ENCODE measurements at places on chromosomes 16 and 17.

DNA sequence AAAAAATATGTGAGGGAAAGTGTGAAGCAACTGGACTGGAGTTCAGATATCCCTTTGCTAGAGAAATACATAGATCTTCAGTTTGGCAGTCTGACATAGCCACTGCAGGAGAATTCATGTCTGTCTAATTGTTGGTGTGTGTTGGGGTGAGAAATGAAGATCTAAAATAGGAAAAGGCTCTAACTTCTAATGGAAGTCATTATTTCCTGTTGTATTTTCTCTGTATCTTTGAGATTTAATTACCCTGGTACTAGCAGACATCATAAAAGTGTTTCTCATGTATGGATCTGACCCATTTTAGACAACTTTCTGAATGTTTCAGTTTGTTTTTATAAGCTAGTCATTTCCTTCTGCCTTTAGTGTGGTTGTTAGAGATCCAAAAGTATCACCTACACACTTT lies 128.3 kb downstream of the NLK start:
- no peak for DNase-seq

- DNase-seq: no peak
Measured at GRCh38 chr16:12025472-12025871, 48.9 kb downstream of the SNX29 start.

- no peak for DNase-seq
Measured at GRCh38 chr16:24013864-24014645, 178.3 kb downstream of the PRKCB start.

DNA sequence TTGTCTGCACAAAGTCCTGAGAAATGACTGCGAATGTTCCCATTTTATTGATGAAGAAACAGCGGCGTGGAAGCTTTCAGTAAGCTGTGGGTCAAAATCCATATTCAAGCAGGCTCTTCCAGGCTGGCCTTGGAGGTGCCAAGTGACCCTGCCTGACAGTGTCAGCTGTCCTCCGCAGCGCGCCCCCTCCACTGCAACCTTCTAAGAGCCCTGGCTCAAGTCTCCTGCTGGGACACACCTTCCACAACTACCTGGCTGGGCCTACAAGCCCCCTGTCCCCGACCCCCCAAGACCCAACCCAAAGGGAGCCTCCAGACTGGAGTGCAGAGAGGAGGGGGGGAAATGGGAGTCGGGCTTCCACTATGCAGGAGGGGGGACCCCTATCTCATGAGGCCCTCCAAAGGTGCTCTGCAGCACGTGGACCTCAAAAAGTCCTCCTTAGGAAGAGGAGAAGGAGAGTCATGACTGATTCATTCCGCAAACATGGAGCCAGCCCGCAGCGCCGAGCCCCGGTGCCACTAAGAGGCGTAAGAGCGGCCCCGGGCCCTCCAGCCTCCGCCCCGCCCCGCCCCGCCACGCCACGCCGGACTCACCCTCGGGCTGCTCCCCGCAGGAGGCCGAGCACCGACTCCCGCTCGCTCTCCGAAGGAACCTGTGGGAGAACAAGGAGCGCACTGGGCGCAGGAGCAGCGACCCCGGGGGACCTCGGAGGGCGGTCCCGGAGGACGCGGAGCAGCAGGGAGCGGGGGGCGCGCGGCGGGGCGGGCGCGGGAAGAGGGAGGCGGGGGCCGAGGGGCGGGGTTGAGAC lies 574 bp downstream of the MPP3 start:
- DNase-seq: no peak

- no peak for DNase-seq
Measured at GRCh38 chr17:68541816-68542215, 29.6 kb downstream of the PRKAR1A start.

DNA sequence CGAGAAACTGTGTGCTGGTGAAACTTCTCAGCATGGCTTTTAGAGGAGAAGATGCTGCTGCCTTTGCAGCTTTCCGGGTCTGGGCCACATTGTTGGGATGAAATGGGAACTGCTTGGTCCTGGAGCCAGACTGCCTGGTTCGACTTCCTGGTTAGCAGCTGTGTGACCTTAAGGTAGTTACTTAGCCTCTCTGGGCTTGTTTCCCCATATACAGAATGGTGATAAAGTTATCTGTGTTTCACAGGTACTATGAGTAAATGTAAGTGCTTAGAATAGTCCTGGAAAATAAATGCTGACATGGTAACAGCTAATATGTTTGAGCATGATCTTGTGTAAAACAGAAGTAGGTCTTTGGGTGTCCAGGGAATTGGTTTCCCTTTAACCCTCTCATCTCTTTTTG lies 26.3 kb downstream of the AKAP1 start:
- no peak for DNase-seq

- DNase-seq: no peak
Measured at GRCh38 chr17:51442088-51442865, 181.9 kb downstream of the UTP18 start.

- no peak for DNase-seq
Measured at GRCh38 chr16:11340710-11341109, 4.5 kb upstream of the RMI2 start.

DNA sequence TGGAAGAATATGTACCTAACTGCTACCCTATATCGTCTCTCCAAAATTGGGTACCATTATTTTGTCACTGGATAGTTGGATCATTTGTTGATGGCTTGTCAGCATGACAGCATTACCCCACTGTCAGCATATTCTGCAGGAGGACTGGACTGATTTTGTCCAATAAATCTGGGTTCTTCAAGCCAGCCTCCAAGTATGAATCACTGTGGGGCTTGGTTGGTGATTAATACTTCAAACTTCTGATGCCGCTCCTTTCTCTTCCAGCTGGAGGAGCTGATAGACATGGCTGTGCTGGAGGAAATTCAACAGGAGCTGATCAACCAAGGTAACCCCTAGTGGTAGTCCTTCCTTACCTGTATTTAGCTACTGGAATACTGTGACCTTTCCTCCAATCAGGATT lies 2.5 kb downstream of the RPAIN start:
- no peak for DNase-seq

- no peak for DNase-seq
Measured at GRCh38 chr17:3710951-3711383, 12.7 kb upstream of the HASPIN start.

GRCh38 chr16:50274326-50275097 lies 8.2 kb downstream of the ADCY7 start:
- no peak for DNase-seq

DNA sequence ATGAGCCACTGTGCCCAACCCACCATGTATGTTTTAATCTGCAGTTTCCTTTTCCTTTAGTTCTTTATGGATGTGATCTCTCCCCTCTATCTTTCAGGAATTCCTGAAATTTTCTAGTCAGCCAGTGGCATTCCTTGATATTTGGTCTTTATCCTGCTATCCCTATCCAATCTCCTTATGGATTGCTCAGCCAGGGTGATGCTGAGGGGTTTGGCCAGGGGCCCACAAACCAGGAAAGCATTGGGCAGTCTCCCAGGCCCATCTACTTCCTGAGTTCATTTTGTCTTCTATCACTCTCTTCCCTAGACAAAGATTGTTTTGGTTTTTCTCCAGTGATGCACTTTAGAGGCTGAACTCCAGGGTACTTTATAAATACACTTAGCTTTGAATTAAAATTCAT lies 115.9 kb downstream of the KATNIP start:
- no peak for DNase-seq

DNA sequence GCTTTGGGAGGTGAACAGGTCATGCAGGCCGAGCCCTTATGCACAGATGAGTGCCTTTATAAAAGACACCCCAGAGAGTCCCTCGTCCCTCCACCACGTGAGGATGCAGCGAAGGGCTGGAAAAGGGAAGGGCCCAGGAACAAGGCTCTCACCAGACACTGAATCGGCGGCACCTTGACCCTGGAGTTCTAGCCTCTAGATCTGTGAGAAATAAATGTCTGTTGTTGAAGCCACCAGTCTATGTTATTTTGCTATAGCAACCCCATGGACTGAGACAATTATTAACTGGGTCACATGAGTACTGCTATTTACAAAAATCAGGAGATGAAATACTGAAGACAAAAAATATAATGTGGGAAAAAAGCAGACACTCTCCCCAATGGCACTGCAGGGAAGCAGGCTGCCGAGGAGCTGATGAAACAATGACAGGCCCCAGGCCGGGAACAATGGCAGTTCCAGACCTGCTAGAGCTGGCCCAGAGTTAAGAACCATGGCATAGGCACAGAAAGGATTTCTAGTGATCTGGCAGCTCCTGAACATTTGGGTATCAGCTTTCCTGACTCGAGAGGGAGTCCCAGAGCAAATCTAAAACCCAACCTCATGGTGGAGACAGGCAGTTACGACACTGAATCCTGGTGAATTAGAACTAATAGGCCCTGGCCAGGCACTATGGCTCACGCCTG lies 17.8 kb upstream of the GGA2 start:
- no peak for DNase-seq

GRCh38 chr17:74862108-74862901 lies 2.6 kb upstream of the GRIN2C start:
- DNase-seq: peak; percentile 11

DNA sequence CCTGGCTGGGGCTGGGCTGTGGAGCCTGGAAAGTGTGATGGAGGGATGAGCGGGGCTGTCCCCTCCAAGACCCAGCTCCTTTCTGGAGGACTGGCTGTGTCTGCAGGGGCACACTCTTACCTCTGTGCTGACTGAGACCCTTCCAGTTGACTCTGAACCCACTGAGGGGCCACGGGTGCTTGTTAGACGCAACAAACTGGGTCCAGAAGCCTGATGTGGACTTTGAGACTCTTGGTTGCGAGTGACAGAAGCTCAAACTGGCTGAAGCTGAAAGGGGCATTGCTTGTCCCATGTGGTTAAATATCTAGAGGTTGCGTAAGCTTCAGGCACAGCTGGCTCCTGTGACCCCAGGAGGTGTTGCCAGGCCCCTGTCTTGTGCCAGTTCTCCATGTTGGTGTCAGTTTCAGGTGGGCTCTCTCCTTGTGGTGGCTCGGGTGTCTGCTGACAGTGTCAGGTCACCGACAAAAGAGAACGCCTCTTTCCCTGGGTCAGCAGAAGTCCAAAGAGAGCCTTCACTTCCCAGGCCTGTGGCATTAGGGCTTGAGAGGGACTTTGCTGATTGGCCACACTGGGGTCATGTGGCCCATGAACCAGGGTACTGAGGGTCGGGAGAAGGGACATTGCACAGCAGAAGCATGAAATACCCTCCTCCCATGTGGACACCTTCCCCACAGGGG lies 16.7 kb downstream of the ADCY7 start:
- DNase-seq: peak; percentile 61

GRCh38 chr17:69876757-69877156 lies 198.3 kb upstream of the KCNJ16 start:
- DNase-seq: no peak

DNA sequence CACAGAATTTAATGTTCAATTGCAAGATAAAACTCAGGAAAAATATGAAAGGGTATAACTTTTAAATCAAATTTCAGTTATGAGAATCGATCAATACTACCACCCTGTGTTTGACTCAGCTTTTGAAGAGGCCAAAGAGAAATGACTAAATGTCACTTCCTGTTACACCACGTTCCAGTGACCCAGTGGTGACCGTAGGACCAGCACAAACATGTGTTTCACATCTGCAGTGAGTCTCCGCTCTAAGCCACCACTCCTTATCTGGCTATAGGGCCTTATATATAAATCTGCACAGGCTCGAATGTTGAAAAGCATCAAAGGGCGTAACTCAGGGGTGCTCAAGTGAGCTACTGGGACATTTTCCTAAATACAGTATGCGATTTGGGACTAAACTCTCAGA lies 36.1 kb downstream of the CYB5D2 start:
- DNase-seq: no peak

DNA sequence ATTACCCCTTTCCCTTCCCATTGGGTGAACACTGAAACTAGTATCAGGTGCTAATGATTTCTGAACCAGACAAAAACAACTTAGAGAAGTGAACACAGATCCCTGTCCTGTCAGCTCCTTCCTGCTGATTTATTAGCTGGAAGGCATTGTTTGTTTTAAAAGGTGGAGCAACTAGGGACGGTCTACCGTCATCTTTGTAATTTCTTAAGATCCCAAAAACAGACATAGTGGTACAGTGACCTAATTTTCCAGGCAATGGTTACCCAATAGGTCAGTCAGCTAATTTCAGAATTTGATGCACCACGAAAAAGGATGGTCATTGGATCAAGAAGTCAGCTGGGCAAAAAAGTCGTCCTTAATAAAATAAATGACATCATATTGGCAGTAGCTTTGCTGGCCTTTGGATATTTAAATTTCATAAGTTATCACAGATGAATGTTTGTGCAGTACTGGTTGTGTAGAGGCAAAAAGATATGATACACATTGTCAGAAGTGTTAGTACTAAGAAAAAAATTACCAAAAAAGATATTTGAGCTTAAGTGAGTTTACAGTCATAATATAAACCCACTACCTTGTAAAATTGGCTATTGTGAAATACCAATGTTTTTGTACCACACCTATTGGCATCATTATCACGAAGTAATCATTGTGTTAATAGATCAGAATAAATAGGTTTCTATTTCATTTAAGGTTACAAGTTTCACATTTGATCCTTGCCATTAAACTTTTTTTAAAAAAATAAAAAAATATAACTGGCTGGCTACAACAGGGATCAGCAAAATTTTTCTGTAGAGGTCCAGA lies 27.2 kb upstream of the KCNJ16 start:
- no peak for DNase-seq

GRCh38 chr16:31090540-31090939 lies 1.8 kb upstream of the PRSS53 start:
- no peak for DNase-seq

- DNase-seq: no peak
Measured at GRCh38 chr17:70295731-70296130, 126.4 kb downstream of the KCNJ2 start.

DNA sequence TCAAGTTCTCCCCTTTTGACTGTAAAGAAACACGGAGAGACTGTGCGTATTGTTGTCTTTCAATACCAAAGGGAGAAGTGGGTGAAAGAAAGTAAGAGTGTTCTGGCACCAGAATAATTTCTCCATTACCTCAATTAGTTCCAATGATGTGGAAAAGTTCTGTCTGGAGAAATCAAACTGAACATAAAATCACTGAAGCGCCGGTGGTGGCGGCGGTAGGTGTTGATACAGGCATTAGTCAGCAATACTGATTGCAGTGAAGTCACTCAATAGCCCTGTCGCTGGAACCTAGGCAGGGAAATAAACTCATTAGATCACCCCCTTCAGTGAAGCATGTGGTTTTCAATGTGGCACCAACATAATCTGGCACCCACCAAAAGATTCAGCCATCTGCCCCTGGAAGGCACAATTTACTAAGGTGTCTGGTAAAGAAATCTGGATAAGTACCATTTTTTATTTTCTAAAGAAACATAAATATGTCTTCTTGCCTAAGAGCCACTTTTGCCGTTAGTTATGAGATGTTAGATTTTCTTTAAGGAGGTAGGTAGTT lies 274.2 kb upstream of the SOX9 start:
- no peak for DNase-seq

DNA sequence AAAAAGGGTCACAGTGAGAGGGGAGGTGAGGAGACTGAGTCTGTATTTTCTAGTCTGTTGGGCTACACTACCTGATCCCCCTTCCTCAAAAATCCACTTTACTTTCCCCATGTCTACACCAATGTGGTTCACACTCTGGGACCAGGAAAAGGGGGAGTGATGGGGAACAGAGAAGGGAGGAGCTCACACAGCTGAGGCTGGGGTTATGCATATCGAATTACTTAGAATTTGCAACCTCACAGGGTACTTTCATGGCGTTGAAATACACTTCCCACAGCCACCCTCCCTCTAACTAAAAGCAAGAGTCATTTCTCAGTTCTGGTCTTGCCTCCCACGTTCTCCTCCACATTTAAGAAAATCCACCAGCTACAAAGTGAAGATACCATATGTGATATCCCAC lies 14.1 kb downstream of the MAPT start:
- DNase-seq: no peak

- DNase-seq: peak; percentile 88
Measured at GRCh38 chr17:10119203-10120108, 79.0 kb downstream of the GAS7 start.

Measured in GF-D8 (cell line).